ENCODE measurements at places on chromosomes 3 and 15.

- no peak for DNase-seq
These were observed 11.0 kb downstream of the THBS1 start for GRCh38 chr15:39591896-39592315.

DNA sequence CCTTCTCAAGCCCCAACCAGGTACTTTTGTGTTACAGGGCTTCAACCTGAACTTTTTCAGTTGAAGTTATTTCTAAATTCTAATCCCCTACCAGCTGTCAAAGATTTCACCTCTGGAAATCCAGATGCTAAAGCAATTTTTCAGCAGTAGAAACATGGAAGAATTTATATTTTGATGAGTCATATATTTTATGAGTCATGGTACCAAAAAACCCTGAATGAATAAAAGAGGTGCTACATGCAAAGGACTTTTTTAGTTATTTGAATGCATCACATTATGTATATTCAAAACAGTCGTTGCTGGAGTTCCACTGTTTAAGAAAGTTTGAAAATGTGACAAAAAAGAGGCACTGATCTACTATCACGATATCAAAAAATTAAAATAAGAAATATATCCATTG lies 96.0 kb upstream of the ZNF385D start:
- no peak for DNase-seq

GRCh38 chr3:52372822-52373504 lies 56.8 kb downstream of the DNAH1 start:
- no peak for DNase-seq

- no peak for DNase-seq
These were observed 50.1 kb upstream of the LEKR1 start for GRCh38 chr3:156776031-156776430.

- no peak for DNase-seq
These were observed 110.4 kb downstream of the RPL22L1 start for GRCh38 chr3:170759511-170760173.

- no peak for DNase-seq
These were observed 50.9 kb upstream of the ATP2B2 start for GRCh38 chr3:10556312-10556711.

DNA sequence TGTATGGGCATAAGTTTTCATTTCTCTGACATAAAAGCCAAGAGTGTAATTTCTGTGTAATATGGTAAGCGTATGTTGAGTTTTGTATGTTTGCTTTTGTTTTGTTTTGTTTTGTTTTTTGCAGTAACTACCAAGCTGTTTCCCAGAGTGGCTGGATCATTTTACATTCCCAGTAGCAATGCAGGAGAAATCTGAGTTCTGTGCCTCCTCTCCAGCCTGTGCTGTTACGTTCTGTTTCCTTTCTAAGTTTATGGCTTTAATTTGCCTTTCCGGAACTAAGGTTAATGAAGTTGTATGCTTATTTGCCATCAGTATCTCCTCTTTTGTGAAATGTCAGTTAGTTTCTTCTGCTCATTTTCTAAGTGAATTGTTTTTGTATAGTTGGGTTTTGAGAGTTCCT lies 307.8 kb downstream of the GABRG3 start:
- no peak for DNase-seq

GRCh38 chr3:196108075-196108743 lies 26.3 kb upstream of the TFRC start:
- DNase-seq, result no peak

GRCh38 chr3:36957063-36957462 lies 12.2 kb upstream of the TRANK1 start:
- no peak for DNase-seq

DNA sequence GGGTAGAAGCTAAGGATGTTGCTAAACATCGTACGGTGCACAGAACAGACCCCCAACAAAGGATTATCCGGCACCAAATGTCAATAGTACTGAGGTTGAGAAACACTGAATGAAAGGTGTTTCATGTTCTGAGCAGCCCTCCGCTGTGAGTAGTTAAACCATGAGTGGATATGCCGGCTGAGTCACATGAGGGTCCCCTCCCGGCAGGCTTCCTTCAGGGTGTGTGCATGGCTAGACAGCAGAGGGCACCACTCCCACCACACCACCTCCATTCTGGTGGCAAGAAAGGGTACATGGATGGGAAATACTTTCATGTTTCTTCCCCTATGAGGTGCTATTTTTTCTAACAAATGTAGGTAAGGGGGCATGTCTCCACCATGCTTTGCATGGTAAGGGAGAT lies 128.3 kb upstream of the SEMA6D start:
- DNase-seq, result no peak

GRCh38 chr15:40295877-40296560 lies 11.7 kb downstream of the PLCB2 start:
- DNase-seq, result no peak

GRCh38 chr15:83533410-83533962 lies 86.3 kb downstream of the SH3GL3 start:
- no peak for DNase-seq

DNA sequence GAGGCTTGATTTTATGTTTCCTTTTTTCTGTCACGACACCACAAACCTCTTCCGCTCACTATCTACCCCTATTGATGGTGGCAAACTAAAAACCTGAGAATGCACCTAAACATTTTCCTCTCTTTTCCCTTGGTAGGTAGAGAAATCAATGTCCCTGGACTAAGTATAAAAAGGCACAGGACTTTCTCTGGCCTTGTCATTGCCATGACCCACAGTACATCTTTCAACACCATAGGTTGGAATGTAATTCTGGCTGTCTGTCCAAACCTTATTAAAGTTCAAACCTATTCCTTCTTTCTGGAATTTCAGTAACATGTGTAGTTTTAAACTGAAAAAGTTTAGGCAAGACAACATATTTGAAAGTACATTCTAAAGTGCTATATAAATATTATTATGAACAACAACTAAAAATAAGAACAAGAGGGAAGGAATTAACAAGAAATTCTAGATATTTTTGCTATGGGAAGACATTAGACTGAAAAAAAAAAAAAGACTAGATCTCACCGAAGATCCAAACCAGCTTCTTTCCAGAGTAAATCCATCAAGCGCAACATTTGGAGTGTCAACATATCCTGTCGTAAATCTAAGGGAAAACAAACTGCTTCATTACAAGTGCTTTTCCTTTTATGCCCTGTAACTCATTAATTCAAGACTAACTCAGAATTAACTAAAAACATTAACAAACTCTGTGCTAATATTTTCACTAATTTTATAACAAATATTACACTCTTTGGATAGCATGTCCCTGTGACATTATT lies 73.1 kb downstream of the FAIM start:
- peak; percentile 61 for DNase-seq

Measured in kidney glomerular epithelial cell (primary cell).